ENCODE measurements at places on chromosomes 1 and 21.
A peak's percentile ranks its signal among the peaks of the same experiment; 100 is the strongest.

DNA sequence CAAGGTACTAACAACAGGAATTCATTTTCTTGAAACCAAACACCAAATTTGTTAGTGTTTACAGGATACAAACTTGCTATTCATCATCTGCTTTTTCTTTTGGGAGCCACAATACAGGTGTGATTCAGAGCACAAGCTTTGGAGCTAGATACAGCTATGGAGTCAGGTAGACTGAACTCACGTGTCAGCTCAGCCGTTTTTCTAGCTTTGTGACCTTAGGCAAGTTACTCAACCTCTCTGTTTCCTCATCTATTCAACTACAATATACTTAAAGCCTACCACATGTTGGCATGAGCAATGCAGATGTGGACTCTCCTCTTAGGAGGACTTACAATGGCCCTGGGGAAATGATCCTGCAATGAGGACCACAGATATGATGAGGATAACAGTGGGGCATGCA is 6.3 kb downstream of the HTR1D start:
- DNase-seq = no peak

- no peak for DNase-seq
These were observed 29.4 kb downstream of the S100A6 start for GRCh38 chr1:153506386-153506785.

DNA sequence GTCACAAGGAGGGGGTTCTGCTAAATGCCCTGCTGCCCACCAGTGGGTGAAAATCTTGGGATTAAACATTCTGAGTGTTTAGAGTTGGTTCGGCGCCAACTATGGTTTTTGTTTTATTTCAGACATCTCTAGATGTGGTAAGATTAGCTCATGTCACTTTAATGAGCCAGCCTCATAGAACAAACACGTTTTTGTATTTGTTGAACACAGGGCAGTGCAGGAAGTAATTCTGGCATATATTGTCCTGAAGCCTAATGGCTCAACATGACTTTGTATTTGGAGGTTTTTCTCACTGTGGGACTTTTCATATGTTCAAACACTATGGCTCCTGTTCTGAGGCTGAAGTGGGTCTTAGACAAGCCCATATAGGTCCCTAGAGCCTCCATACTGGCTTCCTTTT is 107.8 kb downstream of the NGF start:
- DNase-seq = peak; percentile 48

DNA sequence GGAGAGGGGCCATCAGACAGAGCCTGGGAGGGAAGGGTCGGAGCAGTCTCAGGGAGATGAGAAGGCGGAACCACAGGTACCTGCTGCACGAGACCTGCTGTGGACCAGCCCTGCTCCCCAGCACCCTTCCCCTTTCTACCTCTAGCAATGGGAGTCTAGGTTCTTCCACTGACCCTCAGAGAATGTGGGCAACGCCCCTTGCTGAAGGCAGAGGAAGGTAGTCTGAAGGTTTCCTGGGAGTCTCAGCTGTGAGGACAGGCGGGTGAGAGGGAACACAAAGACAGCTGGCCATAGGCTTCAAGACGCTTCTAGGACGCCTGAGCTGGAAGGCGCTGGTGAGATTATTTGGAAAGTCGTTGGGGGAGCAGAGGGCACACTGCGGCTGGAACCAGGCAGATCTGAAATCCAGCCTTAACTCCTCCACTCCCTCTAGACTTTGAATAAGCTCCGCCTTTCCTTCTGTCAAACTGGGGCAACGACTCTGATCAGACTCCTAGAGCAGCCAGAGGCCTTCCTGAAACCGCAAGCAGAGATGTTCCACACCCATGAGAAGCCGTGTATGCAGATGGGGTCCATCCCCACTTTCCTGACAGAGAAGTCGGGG is 18.1 kb downstream of the SLC45A3 start:
- no peak for DNase-seq

DNA sequence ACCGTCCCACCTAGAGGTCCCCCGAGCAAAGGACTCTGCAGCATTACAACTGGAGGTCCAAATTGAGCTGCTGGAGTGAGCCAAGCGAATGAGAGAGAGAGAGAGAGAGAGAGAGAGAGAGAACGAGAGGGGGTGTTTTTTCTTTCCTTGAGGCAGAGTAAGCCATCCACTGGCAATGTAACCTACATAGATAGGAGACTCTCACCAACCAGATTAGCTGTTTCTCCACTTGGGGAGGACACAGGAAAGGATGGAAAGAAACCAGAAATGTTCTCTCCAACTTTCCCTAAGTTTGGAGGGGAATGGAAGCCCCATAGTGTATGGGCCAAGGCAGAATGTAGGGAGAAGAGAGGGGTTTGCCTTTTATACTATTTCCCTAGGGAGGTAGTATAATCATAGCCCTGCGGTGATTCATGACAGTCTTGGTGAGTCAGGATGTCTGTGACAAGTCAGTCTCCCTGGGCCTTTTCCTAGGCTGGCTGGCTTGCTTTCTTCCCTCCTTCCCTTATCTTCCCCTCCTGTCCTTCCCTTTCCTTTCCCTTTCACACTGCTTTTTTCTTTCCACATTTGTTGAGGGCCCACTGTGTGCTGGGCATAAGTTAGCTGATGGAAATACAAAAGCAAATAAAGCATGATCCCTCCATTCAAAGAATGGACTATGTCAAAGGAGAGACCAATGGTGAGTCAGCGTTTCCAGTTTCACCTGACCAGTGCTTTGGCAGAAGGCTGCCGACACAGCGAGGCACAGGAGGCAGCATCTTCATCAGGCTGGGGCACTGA is 7.1 kb downstream of the FNDC7 start:
- DNase-seq = peak; percentile 50

DNA sequence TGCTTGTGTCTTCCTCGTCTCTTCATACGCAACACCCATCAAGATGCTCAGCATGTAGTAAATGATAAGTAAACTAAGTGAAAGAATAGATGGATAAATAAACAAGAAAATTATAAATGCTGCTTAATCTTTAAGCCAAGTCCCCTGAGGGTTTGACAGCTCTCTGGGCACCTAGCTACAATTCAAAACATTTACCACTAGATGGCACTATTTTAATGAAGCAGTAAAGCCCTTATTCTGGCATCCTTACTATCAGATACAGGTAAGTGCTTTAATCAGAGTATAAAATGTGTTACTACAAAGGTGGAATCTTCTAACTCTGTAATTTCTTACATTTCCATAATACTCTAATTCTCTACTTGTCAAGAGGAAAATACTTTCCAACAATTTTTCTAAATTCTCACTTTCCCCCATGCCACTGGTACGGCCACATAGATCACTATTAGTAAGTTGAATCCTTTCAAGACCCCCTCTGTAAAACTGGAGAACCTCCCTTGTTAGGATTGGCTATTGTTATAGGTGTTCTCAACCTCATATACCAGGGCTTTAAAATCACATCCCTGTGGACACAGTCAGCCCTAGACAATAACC is 137.8 kb downstream of the BARHL2 start:
- peak; percentile 50 for DNase-seq

- no peak for DNase-seq
These were observed 133.2 kb downstream of the ADSS2 start for GRCh38 chr1:244318512-244318911.

DNA sequence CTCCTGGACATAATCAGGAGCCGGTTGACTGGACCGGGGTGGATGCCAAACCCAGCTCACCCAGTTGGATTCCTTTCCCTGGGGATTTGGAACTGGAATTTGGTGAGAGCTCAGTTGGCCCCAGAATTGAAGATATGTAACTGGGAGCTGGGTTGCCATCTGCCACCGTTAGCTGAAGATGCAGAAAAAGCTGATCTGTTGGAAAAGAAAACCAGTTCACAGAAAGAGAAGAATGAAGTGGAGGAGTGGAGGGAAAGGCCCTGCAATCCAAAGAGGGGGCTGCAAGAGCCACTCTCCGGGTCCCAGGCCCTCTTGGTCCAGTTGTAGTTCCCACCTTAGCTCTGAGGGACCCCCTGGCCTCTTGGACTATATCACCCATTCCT is 16.0 kb downstream of the TEX35 start:
- no peak for DNase-seq

- DNase-seq = peak; percentile 48
These were observed 12.4 kb downstream of the KLHDC8A start for GRCh38 chr1:205344066-205344928.

- no peak for DNase-seq
These were observed 58.9 kb downstream of the DDAH1 start for GRCh38 chr1:85406081-85406480.

DNA sequence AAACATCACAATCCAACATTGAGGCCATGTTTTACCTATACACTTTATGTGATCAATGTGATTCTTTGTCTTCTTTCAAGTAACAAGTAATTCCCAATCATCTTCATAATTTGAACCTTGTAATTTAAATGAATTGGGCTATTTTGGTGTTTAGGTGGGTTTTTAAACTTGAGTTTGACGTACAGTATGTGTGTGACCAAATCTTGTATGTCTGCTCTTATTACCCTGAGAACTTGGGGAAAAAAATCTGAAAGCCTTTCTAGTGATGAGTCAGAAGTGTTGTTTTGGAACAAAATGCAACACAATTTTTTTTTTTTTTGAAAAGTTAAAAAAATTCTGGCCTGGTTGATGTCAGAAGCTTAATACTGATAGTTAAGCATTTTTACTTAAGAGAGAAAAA is 68.5 kb downstream of the HHAT start:
- no peak for DNase-seq

- no peak for DNase-seq
These were observed 191.4 kb downstream of the MIS18A start for GRCh38 chr21:32087447-32087846.

DNA sequence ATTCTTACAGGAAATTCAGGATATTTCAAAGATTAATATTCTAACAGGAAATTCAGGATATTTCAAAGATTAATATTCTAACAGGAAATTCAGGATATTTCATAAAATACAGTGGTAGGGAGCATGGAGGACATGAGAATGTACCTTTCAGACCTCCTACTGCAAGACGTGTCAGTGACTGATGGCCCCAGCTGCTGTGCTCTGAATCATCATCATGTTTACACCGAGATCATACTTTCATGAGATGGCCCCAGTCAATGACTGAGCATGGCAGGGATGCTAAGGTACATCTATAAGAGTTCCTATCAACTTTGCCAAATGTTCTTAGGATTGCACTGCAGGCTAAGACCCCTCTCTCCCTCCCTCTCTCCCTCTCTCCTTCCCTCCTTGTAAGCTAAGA is 69.0 kb downstream of the HFM1 start:
- DNase-seq = no peak

DNA sequence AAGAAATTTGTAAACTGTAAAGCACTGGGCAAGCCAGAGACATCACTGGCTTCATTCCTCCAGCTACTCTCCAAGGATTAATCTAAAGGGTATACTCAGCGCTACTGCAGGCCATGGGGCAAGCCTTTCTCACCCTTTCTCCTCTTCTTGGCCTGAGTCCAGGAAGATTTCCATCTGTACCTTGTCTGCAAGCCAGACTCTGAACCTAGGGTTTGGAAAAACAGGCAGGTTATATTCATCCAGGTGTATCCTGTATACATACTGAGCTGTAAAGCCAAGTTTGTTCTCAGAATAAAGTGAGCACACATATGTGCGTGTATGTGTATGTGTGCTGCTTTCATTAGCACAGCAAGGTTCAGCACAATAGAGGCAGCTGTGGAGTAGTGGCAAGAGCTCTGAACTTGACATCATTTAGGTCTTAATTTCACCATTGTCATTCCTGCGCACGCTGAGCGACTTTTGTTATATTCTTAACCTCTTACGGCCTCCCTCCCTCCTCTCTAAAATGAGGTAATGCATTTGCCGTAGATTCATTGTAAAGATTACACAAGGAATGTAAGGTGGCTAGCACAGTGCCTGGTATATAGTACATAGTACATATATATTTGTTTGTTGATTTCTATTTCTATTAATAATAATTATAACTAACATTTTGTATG is 128.1 kb upstream of the JUN start:
- DNase-seq = no peak

- DNase-seq = no peak
These were observed 335.0 kb downstream of the TGFB2 start for GRCh38 chr1:218679988-218680748.

GRCh38 chr1:187645651-187646050 is 816.9 kb downstream of the PLA2G4A start:
- DNase-seq = no peak

DNA sequence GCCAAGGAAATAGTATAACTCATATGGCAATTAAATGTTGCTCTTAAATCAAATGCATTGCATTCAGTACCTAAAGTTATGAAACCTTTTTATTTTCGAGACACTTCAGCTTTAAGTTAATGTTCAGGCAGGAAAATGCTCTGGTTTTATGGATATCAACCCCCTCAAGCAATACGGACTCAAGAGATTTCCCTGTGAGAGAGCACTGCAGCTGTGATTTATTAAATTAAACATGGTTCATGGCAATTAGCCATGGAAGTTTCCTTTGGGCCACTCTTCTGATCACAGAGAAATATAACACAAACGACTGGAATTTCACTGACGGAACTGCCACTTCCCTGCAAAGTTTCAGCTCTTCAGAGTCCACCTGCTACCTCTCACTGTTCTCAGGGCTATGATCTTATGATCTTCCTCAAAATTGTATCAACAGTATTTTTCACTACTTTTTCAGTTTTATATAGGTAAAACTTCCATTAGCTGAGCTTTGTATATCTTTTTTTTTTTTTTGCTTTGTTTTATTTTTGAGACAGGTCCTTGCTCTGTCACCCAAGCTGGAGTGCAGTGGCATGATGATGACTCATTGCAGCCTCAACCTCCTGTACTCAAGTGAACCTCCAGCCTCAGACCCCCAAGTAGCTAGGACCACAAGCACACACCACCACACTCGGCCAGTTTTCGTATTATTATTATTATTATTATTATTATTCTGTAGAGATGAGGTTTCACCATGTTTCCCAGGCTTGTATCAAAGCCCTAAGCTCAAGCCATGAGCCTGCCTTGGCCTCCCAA is 923.1 kb upstream of the TMPRSS15 start:
- DNase-seq = no peak
